ENCODE measurements at places on chromosomes 13 and 19.

GRCh38 chr19:1028062-1028926 is 1.9 kb downstream of the CNN2 start:
- peak; percentile 37 for DNase-seq

DNA sequence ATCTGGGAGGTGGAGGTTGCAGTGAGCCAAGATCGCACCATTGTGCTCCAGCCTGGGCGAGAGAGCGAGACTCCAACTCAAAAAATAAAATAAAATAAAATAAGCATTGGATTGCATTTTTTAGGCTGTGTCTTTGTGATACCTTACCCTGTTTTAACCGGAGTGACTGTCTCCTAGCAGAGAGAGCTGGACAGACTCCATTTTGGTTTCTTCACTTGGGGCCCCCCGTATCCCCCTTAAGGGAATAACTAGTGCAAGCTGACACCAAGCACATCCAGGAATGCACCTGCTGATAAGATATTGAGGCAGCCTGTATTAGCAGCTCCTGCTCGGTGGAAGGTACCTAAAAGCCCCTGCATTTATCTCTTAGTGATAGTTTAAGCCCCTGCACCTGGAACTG is 20.8 kb upstream of the GPR32 start:
- DNase-seq = no peak

DNA sequence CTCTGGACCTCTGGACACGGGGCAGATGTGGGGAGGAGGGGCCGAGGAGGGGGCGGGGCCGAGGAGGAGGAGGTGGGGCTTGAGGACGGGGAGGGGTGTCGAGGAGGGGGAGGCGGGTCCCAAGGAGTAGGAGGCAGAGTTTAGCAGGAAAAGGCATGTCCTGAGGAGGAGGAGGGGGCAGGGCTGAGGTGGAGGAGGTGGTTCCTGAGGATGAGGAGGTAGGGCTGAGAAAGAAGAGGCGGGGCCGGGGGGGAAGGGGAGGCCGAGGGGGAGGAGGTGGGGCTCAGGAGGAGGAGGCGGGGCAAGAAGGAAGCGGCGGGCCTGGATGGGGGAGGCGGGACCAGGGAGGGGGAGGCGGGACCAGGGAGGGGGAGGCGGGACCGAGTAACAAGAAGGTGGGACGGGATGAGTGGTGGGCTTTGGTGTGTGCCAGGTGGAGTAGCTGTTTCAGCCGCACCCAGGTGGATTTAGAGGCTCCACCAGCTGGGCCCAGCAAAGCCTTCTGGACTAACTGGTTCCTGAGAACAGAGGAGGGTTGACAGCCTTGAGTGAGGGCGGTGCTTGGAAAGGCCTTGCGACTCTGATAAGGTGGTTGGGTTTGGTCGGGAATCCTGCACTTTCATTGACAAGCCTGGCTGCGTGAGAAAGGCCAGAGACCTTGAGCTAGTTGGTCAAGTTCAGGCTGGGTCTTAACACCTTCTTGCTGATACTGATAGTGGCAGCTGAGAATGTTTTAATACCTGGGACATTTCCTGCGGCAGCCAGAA is 7.7 kb downstream of the TECR start:
- no peak for DNase-seq

- DNase-seq = no peak
These were observed 24.2 kb upstream of the SLC7A10 start for GRCh38 chr19:33249740-33250366.

DNA sequence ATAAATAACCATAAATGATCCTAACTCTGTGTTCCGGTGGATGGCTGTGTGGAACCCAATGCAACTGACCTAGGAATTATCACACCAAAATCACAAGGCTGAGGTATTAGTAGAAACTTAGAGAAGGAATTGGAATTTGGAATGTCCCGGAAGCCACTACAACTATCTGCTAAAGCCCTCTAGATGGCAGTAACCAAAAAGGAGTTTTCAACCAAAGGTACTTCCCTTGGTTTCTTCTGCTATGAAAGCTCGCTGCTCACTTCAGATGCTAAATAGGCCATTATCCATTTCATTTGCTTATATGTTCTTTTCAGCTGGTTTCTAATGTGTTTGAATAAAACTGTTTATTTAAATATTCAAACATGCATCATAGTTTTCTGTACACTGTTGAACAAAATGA is 1589.1 kb upstream of the SPRY2 start:
- no peak for DNase-seq

- no peak for DNase-seq
These were observed 18.7 kb upstream of the CRYL1 start for GRCh38 chr13:20544201-20544923.

DNA sequence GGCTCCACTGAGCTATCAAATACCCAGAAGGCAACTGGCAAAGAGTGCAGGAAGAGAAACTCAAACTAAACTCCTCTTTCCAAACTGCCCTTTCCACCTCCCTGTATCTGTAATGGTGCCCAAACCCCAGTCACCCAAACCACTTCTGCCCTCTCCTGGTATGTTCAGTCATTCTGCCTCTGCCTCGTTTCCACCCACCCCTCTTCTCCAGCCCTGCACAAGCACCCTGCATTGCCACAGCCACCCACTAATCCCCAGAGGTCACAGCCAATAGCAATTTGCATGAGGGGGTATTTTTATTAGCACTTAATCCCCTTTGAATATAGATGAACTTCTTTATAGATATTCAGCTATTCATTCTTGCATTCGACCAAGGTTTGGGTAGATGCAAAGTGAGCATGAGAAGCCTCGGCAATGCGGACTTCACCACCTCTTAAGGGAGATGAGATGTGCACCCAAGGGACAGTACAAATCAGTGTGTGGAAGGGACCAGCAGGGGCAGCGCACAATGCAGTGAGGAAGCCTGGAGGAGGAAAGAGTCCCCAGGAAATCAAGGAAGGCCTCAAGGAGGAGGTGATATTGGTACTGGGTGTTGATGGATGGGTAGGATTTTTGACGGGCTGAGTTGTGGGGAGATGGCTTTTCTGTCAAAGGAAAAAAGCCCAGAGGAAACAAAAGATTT is 12.4 kb downstream of the TMEM272 start:
- DNase-seq = peak; percentile 40

DNA sequence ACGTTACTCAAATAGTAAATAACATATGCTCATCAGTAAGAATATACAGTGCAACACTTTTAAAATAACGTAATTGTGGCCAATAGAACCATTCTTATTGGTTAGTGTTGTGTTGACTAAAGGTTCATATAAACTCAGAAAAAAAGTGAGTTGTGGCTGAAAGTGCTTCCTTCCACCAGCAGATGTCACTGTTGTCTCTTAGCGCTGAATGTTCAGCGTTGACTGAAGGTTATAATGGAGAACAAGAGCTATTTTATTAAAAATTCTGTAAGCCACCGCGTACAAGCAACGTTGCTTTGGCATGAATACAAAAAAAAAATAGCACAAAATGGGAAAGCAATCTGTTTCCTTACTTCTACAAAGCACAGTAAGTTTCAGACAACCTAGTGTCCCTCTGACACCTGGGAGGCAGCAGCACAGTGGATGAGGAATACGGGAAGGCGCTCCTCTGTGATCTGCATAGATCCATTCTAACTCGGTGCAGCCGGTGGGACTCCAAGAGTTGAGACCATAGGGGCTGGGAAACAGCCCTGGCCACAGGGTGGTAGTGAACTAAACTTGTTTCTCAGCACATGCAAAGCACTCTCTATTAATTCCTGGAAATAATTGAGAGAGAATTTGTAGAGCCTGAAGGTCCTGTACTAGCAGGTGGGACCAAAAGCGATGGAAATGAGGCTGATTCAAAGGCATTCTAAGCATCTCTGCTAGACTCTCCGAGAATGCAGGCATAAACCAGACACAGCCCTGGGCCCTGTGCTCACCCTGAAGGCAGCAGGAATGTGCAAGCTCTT is 23.9 kb upstream of the OXGR1 start:
- no peak for DNase-seq

DNA sequence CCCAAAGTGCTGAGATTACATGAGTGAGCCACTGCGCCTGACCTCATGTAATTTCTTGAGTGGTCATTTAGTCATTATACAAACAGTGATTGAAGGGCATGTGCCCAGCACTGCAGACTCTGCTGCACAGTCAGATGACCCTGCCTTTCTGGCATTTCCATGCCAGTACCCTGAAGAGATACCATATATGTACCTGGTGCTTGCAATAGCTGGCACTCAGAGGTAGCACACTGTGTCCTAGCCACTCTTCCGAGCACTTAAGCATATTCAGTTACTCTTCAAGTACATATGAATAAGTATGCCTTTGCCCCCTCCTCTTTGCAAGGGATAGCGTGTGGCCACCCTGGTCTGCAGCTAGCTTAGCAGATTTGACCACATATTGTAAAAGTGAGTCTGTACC is 15.5 kb downstream of the STX10 start:
- no peak for DNase-seq

GRCh38 chr13:103961784-103962183 is 895.6 kb upstream of the SLC10A2 start:
- no peak for DNase-seq

DNA sequence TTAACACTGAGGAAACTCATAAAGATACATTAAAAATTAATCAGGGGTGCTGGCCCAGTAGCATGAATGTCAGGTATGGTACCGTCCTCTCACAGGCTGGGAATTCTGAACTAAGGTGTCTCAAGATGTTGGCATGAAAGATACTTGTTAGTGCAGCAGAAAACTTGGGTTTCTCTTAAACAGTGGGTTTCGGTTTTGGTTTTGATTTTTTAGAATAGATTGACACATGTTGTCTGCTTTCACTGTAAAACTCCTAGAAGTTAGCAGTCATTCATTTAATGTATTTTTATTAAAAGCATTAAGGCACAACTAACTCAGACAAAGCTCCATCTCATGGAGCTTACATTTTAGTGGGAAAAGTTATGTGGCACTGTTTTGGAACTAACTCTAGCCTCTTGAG is 3.5 kb upstream of the OBI1 start:
- DNase-seq = no peak

- peak; percentile 48 for DNase-seq
These were observed 740 bp downstream of the WDFY2 start for GRCh38 chr13:51584731-51585672.

DNA sequence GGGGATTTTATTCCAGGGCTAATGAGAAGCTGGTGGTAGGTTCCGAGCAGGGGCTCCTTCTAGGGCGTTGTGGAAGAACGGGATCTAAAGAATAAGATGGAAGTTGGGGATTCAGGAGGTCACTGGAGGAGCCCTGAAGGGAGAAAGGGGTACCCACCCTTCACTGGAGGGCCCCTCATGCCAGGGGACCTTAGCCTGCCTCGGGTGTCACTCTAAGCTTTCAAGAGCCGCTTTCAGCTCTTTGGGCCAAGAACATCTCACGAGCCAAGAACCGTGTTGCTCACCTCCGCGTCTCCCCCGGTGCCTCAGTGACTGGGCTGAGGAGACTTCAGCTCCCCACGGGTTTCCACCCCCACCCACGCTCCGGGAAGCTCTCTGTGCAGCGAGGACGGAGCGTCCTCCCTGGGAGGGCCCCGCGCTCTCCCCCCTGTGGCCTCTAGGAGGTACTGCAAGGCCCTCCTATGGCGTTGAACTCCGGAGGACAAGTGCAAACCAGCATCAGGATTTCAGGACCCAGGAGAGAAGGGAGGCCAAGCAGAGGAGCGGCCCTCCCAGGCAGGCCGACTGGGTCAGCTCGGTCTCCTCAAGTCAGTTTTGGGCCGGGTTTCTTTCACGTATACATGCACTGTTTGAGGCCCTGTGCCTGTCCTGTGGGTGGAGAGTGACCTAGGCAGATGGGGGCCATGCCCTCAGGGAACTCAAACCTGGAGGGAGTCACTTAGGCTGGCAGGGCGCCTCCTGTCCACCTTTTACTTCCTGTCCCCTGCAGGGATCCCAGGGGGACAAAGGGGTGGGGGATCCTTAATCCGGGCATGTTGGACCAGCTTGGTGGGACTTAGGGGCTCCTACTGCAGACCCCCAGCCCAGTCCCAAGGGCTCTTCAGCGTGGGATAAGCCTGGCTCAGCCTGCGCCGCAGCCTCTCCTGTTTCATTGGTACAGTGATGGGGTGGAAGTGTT is 5.1 kb upstream of the KRTDAP start:
- DNase-seq = peak; percentile 65

DNA sequence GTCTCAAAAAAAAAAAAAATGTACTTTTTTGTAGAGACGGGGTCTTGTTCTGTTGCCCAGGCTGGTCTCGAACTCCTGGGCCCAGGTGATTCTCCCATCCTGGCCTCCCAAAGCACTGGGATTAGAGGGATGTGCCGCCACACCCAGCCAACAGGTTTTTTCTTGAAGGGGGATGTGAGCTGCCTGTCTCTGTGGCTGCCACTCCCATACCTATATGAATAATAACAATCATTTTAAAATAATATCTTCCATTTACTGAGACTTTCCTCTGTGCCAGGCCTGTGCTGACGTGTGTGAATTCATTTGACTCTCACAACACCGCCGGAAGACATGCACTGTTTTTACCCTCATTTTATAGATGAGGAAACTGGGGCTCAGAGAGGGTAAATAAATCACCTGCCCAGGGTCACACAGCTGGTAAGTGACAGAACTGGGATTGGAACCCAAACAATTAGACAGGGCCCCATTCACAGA is 7.2 kb upstream of the BCL3 start:
- DNase-seq = no peak

- no peak for DNase-seq
These were observed 30.0 kb downstream of the ARHGEF7 start for GRCh38 chr13:111145071-111145470.

GRCh38 chr13:111122056-111122455 is 6.9 kb downstream of the ARHGEF7 start:
- DNase-seq = no peak

DNA sequence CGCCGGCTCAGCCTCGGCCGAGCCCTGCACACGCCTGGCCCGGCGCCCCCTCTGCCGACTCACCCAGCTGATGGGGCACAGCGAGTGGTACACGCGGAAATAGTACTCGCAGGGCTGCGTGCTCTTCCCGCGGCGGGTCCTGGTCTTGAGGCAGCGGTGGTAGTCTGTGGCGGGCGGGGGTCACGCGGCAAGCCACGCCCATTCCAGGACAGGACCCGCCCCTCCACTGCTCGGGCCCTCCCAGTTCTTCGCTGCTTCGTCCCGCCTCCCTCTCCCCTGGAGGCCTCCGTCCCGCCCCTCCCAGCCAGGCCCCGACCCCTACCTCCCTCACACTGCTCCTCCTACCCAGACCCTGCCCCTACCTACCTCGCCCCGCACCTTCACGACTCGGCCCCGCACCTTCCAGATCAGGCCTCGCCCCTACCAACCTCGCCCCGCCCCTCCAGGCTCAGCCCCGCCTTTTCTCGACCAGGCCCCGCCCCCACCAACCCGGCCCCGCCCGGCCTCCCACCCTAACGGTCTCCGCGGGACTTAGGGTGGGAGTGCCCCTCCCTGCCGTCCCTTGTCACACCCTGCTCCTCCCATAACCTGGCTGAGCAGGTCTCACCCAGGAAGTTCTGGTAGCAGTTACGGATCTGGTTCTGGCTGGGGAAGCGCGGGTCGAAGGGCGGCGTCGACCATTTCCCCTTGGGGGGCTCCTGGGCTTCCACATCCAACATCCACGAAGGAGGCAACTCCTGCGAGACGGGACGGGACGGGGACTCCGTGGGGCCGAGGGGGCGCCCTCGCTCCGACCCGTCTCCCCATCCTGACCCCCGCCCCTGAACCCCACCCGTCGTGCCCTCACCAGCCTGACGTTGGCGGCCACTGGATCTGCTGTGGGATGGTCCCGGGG is 469 bp downstream of the COX6B2 start:
- DNase-seq = peak; percentile 44
